MV-4-11 (cell line): ENCODE measurements at places on chromosomes 1 and 21.

- no peak for DNase-seq
These were observed 85.8 kb upstream of the TMPRSS2 start for GRCh38 chr21:41593760-41594138.

GRCh38 chr1:243343970-243344937 lies 88.4 kb downstream of the SDCCAG8 start:
- peak; percentile 26 for DNase-seq

DNA sequence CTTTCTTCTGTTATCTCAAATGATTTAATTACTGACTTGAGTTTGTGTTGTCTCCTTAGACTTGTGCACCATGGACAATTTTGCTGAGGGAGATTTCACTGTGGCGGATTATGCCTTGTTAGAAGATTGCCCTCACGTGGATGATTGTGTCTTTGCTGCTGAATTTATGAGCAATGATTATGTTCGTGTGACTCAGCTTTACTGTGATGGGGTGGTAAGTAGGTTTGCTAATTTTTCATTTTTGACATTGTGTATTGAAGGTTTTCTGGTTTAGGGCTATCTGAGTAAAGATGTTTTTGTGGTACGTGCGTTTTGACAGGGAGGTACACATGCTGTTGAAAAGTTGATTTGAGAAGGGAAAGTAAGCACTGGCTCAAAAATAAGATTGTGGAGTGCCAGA lies 14.1 kb downstream of the TTC3 start:
- DNase-seq = peak; percentile 48

GRCh38 chr1:87300628-87301027 lies 28.1 kb upstream of the LMO4 start:
- DNase-seq = no peak

- DNase-seq = no peak
These were observed 18.9 kb upstream of the SELENON start for GRCh38 chr1:25781130-25781433.
